ENCODE measurements at places on chromosomes 12 and 14.
A peak's percentile ranks its signal among the peaks of the same experiment; 100 is the strongest.

DNA sequence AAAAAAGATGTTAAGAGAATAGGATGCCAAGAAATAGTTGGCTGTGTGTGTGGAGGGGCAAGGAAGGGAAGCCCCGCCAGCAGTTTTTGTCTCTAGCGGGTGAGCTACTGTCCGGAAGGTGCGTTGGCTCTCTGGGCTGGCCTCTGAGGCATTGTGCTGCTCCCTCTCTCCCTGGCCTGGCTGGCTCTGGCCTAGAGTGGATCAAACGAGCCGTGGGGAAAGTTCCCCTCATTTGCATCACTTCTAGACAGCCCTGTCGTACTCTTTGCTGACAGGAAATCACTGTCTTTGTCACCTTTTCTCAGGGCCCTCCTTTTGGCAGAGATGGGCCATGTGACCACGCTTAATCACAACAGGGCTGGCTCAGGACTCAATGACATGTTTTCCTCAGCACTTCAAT lies 236.1 kb upstream of the NPAS3 start:
- DNase-seq = no peak

GRCh38 chr14:92437729-92438285 lies 75.8 kb upstream of the RIN3 start:
- no peak for DNase-seq

DNA sequence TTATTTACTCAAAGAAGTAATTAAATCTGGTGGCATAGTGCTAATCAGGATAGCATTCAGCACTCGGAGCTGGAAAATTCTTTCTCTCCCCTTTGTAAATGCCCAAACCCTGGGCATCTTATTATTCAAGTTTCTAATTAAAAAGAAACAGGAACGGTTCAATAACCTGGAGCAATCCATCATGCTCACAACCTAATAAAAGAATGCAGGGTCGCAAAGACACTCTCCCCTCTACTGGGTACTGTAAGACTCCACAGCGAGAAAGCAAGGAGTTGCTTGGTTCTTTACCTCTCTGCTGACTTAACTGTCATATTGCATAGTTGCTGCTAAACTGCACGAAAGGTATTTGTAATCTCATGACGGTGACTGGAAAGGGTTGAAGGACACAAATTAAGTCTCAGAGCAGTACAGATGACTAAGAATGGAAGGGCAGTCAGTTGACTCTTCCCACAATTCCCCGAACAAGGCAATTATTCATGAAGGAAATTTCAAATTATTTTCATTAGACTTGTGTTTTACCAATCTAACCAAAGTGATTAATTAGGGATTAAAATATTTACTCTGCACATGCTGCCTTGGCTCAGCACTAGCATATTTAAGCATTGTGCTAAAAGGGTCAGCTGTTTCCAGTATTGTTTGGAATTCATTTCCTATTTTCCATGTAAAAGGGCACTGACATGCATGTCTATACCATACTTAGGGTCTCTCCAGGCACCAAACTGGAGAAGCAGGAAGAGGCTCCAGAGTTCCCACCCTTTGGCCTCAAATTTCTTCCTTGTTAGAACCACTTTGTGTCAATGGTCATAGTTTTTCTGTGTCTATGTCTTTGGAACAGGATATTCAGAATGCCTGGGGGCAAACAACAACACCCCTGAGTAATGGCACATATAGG lies 182.2 kb downstream of the EXOC5 start:
- DNase-seq = no peak

GRCh38 chr12:59890896-59891579 lies 295.2 kb downstream of the SLC16A7 start:
- DNase-seq = no peak

DNA sequence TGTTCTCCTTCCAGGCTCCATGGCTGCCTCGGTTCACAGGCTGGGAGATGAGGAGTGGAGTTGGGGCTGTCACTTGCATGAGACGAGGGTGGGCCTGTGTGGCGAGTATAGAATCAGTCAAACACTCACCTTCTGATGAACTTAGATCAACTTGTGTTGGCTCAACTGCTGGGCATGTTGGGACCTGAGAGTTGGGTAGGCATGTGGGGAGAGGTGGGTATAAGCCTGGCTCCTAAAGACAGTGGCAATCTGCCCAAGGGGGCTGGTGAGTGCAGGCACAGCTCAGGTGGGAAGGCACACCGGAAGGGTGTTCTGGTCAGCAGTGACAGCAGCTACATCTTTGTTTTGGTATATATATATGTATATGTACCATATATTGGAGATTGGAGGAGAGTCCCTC lies 30.1 kb upstream of the TDRD9 start:
- no peak for DNase-seq

GRCh38 chr12:77813558-77813957 lies 17.1 kb upstream of the NAV3 start:
- no peak for DNase-seq

DNA sequence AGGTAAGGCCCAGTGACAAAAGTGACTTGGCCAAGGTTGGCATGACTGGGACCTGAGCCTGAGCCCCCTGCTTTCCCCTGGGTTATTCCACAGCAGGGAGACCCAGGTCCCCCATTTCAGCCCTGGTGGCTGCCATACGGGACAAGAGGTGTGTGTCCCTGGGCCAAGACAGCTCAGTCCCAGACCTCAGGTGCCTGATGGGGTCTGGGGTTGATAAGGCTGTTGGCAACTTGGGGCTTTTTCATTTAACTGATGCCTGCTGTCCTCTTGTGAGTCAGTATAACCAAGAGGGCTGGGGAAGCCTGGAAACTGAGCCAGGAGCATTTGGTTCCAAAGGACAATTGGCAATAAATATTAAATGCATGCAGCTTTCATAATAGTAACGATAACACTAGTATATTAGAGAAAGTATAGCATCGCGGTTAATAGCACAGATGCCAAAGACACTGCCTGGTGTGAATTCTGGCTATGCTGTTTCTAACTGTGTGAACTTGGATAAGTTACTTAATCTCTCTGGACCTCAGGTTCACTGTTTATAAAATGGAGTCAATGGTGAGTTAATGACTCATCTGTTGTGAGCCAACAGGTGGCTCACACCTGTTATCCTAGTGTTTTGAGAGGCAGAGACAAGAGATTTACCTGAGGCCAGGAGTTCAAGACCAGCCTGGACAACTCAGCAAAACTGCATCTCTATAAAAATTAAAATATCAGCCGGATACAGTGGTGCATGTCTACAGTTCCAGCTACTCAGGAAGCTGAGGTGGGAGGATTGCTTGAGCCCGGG lies 898 bp downstream of the SDSL start:
- DNase-seq = no peak

DNA sequence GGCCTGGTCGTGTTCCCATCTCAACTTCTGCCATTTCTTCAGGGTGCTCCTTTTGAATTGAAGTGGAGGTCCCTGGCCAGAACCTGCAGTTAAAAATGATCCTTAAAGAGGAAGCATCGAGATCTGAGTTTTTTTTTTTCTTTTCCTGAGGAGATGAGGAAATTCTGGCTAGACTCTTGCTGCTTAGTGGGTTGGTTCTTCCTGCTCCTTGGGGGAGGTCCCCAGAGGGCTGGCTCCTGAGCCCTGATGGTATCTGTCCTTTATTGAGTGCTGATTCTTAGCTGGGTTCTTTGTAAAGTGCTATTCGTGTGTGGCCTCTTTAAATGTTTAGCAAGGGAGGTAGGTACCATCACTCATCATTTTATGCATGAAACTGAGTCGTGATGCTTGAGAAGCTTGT lies 11.7 kb downstream of the PELI2 start:
- no peak for DNase-seq

DNA sequence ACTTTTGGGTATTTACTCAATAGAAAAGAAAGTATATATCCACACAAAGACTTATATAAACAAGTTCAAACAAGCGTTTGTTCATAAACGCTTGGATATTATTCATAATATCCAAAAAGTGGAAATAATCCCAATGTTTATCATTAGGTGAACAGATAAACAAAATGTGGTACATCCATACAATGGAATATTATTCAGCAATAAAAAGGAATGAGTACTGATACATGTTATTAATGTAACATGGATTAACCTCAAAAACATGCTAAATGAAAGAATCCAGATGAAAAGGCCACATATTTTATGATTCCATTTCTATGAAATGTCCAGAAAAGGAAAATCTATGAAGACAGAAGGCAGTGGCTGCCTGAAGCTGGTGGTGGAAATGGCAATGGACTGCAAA lies 16.8 kb upstream of the MYH7 start:
- no peak for DNase-seq

GRCh38 chr12:46983959-46984841 lies 95.2 kb upstream of the PCED1B start:
- DNase-seq = peak; percentile 9

GRCh38 chr14:93986955-93987354 lies 10.1 kb upstream of the CCDC197 start:
- DNase-seq = no peak

- no peak for DNase-seq
Measured at GRCh38 chr12:89350260-89350629, 2.1 kb downstream of the DUSP6 start.

GRCh38 chr12:117313926-117314325 lies 47.5 kb downstream of the NOS1 start:
- no peak for DNase-seq

- DNase-seq = no peak
Measured at GRCh38 chr12:124120739-124121138, 147.7 kb downstream of the ZNF664 start.

GRCh38 chr14:23829736-23830471 lies 123.7 kb upstream of the DHRS4 start:
- no peak for DNase-seq

DNA sequence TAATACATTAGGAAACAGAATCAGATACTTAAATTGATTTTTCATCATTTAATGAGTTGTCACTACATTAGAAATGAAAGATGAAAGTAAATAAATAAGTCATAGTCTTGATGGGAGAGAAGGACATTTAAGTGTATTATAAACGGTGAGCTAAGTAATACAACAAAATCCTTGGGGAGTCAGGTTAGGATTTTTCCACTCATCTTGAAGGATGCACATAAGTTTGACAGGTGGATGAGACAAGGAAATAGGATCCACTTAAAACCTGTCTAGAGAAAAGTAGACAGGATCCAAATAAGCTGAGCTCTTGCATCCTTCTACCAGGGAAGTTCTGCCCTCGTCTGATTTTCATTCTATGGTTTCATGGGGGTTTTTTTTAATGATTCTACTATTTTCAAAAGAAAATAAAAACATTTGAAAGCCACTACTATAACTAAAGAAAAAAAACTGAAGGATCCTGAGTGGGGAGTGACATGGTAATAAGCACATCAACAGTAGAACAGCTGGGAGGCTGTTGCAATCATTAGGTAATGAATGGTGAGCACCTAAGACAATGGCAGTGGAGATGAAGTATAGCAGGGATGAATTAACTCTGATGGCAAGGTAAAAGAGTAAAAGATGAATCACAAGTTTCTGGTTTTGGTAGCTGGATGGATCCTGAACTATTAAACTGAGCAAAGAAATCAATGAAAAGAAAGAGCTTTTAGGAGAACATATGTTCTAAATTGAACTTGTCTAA lies 17.0 kb downstream of the CEP128 start:
- no peak for DNase-seq

DNA sequence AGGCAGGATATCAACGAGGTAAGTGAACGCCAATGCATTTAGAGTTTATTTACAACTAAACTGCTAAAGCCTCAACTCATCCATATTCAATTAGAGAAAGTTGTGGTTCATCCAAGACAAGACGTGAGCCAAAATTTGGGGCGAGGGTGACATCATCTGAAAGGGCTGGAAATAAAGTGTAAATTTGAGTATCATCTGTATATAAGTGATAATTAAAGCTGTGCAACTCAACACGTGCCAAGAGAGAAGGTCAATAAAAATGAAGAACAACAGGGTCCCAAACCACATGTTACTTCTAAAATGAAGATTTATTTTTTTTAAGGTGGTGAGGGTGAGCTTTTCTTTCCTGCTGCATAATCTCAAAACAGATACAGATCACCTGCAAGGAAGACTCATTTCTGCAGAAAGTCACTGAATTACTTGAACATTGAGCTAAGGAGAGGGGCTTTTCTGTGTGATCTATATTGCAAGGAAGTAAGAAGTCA lies 203.6 kb downstream of the EFCAB11 start:
- no peak for DNase-seq

GRCh38 chr12:52168019-52168717 lies 23.6 kb downstream of the KRT80 start:
- no peak for DNase-seq

DNA sequence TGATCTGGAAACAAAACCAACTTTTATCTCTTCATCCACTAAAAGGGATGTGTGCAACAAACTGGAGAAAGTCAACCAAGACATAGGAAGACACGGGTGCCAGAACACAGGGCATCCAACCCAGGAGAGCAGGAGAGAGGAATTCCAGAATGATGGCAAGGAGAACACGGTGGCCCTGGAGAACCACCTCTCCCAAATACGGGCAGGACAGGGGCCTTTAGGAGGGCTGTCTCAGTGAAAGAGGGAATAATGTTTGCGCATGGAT lies 93.4 kb upstream of the EGLN3 start:
- DNase-seq = no peak

DNA sequence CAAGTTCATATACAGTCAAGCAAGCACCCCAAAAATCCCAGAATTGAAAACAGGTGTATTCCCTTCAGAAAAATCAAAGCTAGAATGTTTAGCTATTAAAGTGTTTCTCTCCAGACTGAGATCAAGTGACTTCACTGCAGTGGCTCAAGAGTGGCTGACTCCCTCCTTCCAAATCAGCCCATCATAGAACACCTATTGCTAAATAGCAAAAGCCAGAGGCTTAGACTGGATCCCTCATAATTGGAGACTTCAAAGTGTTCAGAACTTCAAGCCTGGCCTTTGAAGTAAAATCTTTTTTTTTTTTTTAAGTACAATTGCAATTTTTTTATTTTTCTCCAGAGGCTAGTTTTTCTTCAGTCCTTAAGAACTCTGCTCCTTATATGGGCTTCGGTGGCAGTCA lies 50.0 kb upstream of the CERS5 start:
- no peak for DNase-seq

- no peak for DNase-seq
Measured at GRCh38 chr12:75137896-75138295, 71.7 kb downstream of the KCNC2 start.

DNA sequence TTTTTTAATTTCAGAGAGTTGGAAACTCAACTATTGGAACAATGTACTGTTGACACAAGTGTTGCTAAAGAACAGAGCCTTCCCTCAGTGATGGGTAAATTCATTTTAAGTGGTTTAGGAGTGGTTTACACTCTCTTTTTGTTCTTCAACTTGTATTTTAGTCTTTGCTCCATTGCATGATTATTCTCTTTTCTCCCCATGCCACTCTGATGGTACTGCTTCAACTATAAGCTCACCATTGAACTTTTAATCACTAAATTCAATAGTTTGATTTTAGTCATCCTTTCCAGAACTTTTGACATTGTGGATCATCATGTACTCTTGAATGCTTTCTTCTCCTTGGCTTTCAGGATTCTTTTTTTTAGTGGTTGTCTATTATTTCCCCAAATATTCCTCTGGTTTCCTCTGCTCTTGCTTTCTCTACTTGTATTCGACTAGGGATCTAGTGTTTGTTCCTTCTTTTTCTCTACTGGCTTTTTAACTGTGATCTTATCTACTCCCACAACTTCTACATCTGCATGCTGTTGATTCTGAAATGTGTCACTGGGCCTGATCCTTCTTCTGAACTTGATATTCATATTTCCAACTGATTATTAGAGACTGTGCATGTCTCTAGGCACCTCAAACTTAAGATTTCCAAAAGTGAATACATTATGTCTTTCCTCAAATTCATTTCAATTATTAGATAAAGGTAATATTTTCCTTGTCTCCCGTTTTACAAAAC lies 15.4 kb downstream of the ACTR10 start:
- DNase-seq = no peak

Data from GM12892 (cell line).